Fibroblast of lung (primary cell): ENCODE measurements at places on chromosomes 5 and 9. TPM values are rescaled to one million over a fixed set of nuclear protein-coding genes. Genes with fewer than 3 reads are reported as not detected.

The LHX3 gene
- not detected in 2 replicates for total RNA-seq

The LECT2 gene
- not detected in 2 replicates for total RNA-seq

The TMC1 gene
- total RNA-seq: 0.33 TPM in 1 of 2 replicates, not detected in the other

The PRPF4 gene
- 25.1 and 30.3 TPM in 2 replicates for total RNA-seq

The UBE2R2 gene
- 16.7 and 23.9 TPM in 2 replicates for total RNA-seq

The AOPEP gene
- 66.8 and 94.1 TPM in 2 replicates for total RNA-seq

DNA sequence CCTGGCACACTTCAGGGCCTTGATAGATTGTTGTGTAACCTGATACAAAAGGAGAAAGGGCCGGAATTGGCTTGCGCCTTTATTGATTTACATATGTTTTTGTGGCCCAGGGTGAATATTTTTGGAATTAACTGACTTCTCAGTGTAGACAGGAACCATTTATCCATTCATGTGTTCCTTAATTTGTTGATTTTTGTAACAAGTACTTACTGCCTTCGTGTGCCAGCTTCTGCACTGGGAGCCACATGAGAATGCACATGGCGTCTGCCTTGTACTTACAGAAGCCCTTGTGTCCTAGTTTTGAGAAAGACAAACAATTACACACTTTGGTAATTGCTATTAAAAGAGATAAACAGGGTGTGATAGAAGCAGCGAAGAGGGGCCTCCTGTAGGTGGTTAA, 26.4 kb downstream of the EHMT1 start:
- no peaks in the 10 kb centered on the region for H3K36me3 ChIP-seq
- H3K27ac ChIP-seq: no peak overlapping the region
- no peaks in the 10 kb centered on the region for H3K4me1 ChIP-seq
- H3K4me3 ChIP-seq: no peak overlapping the region
- peak; percentile 27 for DNase-seq
- H3K27me3 ChIP-seq: no peaks in the 10 kb centered on the region

DNA sequence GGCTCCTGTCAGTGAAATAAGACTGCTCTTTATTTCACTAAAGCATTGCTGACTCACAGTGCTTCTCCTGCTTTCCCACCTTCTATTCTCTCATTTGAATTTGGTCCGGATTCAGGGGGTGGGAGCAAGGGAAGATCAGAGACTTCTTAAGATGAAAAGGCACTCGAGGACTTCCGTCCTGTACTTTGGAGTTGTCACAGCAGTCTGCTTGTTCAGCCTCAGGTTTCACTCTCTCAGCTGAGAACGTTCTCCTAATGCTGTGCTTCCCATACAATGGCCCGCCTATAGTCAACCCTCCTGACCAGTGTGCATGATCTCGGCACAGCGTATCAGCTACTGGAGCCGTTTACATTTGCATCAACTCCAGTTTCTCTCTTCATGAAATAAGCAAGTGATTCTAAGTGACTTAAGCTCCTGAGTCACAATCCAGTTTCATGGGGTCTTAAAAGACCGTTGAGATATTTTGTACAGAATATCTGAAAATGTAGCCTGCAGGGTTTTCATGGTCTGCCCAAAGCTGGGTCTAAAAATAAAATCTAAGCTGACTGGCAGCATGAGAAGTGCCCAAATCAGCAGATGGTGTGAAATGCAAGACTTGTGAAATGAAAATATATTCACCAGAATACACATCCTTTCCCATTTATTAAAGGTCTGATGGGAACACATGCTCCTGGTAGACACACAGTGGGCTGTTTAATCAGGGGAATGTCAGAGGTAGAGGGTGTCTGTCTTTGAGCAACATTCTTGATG, 145.0 kb downstream of the ADCY2 start:
- H3K27me3 ChIP-seq: no peaks in the 10 kb centered on the region
- H3K27ac ChIP-seq: no peak overlapping the region
- H3K4me3 ChIP-seq: no peak overlapping the region

- no peaks in the 10 kb centered on the region for H3K36me3 ChIP-seq
- no peak for DNase-seq
- H3K4me3 ChIP-seq: peak overlapping the region; percentile 52
- H3K4me1 ChIP-seq: peaks cover 3% of the 10 kb centered on the region
- peaks cover 5% of the 10 kb centered on the region for H3K27me3 ChIP-seq
- H3K27ac ChIP-seq: no peak overlapping the region
Observed at GRCh38 chr5:141913560-141914198, 10.0 kb upstream of the DELE1 start.

GRCh38 chr5:147966829-147967228, 60.5 kb upstream of the C5orf46 start:
- no peak overlapping the region for H3K4me3 ChIP-seq
- DNase-seq: no peak
- no peaks in the 10 kb centered on the region for H3K36me3 ChIP-seq
- H3K4me1 ChIP-seq: no peaks in the 10 kb centered on the region
- no peaks in the 10 kb centered on the region for H3K27me3 ChIP-seq

GRCh38 chr5:78624011-78624541, 24.5 kb downstream of the LHFPL2 start:
- peaks cover 2% of the 10 kb centered on the region for H3K4me1 ChIP-seq
- no peak overlapping the region for H3K27ac ChIP-seq
- no peaks in the 10 kb centered on the region for H3K36me3 ChIP-seq
- H3K27me3 ChIP-seq: no peaks in the 10 kb centered on the region

- no peaks in the 10 kb centered on the region for H3K4me1 ChIP-seq
- no peak overlapping the region for H3K4me3 ChIP-seq
- no peak overlapping the region for H3K27ac ChIP-seq
- no peaks in the 10 kb centered on the region for H3K27me3 ChIP-seq
Observed at GRCh38 chr5:88089719-88090390, 178.8 kb downstream of the TMEM161B start.

DNA sequence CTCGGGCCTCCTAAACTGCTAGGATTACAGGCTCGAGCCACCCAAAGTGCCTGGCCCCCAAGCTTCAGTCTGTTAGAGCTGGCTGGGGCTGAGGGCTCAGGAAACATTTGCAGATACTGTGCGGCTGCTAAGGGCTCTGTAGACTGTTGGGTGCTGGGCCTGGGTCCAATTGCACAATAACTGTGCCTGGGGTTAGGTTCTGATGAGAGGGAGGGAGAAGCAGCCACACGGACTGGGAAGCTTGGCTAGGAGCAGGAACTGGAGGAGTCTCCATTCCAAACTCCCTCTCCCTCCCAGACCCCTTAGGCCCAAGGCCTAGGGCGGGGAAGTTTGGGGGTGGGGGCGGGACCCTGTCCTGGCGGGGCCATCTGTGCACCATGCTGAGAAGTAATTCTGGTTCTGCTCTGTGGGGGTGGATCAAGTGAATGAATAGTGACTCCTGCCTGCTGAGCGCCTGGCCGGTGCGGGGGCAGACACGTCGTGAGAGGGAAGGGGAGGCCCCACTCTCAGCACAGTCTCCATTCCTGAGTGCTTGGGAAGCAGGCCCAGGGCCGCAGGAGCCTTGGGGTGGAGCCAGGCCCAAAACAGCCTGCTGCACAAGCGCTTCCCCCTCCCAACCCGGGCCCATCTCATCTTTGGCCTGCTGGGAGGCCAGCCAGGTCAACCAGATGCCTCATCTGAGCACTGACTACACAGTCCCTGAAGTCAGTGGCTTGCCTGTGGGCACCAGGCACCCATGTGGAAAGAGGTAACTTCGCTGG, 1.5 kb downstream of the ASS1 start:
- peaks cover 9% of the 10 kb centered on the region for H3K27me3 ChIP-seq
- peak overlapping the region; percentile 61 for H3K27ac ChIP-seq
- H3K4me1 ChIP-seq: peaks cover 5% of the 10 kb centered on the region
- no peak overlapping the region for H3K4me3 ChIP-seq
- DNase-seq: peak; percentile 95
- H3K36me3 ChIP-seq: no peaks in the 10 kb centered on the region

GRCh38 chr5:168409591-168410458, 76.4 kb upstream of the RARS1 start:
- peak; percentile 91 for DNase-seq
- H3K27ac ChIP-seq: peak overlapping the region; percentile 51
- no peaks in the 10 kb centered on the region for H3K27me3 ChIP-seq
- H3K4me1 ChIP-seq: peaks cover 9% of the 10 kb centered on the region

- H3K27me3 ChIP-seq: no peaks in the 10 kb centered on the region
- DNase-seq: no peak
- no peaks in the 10 kb centered on the region for H3K4me1 ChIP-seq
- H3K27ac ChIP-seq: no peak overlapping the region
- no peaks in the 10 kb centered on the region for H3K36me3 ChIP-seq
Observed at GRCh38 chr5:109619606-109620005, 70.1 kb upstream of the MAN2A1 start.

DNA sequence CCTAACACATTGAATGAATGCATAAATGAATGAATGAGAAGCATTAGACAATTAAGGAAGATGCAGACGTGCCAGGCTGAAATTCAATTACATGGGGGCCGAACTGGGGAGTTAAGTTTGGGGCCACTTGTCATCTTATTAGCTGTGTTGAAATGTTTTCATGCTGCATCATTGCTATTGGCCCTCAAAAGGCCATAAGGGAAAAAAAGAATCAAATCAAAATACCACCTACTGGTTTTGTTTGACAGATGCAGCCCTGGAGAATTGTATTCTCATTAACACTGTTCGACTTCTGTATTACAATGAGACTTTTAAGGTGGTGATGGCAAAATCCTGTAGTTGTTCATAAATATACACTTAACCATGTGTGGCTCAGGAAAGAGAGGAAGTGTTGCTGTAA, 38.4 kb downstream of the UBE2QL1 start:
- H3K4me3 ChIP-seq: no peak overlapping the region
- no peak overlapping the region for H3K27ac ChIP-seq
- H3K4me1 ChIP-seq: no peaks in the 10 kb centered on the region
- no peaks in the 10 kb centered on the region for H3K36me3 ChIP-seq
- H3K27me3 ChIP-seq: no peaks in the 10 kb centered on the region
- no peak for DNase-seq

GRCh38 chr9:130042406-130042884, 544 bp downstream of the FNBP1 start:
- H3K4me3 ChIP-seq: peak overlapping the region; percentile 88
- no peak for DNase-seq
- no peaks in the 10 kb centered on the region for H3K27me3 ChIP-seq
- H3K27ac ChIP-seq: peak overlapping the region; percentile 74

- H3K27ac ChIP-seq: no peak overlapping the region
- no peaks in the 10 kb centered on the region for H3K36me3 ChIP-seq
Observed at GRCh38 chr5:84599964-84600363, 215.3 kb upstream of the EDIL3 start.
